ENCODE measurements at places on chromosomes 16 and 17. TPM values are rescaled to one million over a fixed set of nuclear protein-coding genes. Genes with fewer than 3 reads are reported as not detected.

Gene KRTAP2-1
- total RNA-seq, result not detected

Gene WFDC1
- 0.52 TPM for total RNA-seq

- no peak for DNase-seq
Measured at GRCh38 chr17:39973496-39973895, 7.1 kb upstream of the PSMD3 start.

- no peak for DNase-seq
Measured at GRCh38 chr17:18151290-18151689, 32.3 kb upstream of the ALKBH5 start.

All from M059J (cell line).